ENCODE measurements at places on chromosomes 5 and 9.

GRCh38 chr9:132214027-132214622 lies 52.3 kb downstream of the NTNG2 start:
- DNase-seq: no peak

DNA sequence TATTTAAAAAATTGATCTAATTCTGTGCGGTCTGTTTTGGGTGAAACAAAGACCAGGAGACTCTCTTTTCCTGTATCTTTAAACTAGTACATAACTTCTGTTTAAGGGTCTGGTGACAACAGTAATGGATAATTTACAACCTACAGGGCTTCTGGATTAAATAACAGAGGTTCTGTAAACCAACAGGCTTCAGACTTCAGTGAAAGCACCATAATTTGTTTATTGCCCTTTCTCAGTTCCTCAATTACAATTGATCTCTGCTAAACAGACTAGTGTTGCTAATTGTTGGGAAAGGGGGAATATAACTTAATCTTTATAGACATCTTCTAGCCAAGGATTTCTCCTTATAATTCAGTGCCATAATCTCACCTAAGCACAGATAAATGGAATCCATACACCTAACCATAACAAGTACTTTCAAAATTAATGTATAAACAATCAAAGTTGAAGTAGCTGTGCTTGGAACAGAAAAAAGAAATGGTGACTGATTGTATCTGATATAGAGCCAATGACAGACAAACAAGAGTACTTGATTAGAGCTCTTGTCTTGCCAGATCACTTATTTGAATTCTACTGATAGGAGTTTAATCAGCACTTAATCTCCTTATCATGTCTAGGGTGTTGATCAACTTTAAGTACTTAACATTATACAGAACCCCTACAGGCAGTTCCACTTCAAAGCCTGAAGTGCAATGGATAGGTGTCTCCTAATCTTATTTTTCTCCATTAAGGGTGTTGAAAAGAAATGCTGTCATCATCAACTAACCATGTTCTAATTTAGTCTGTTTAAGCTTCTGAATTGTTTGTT lies 536.0 kb downstream of the NR2F1-AS1 start:
- no peak for DNase-seq

DNA sequence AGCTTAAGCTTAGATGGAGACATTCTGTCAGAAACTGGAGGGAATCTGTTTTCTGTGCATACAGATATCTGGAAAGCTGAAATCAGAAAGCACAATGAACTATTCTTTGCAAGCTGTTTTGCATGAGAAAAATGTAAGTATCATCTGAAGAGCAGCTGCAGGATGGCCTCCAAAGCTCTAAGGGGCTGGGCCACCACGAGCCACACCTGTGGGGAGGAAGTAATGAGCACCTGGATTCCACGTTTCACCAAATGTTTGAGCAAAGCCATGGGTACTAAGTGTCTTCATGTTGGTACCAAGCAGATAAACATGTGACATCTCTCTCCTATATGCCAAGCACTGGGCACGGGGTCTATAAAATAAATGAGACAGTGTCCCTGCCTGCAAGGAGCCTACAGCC lies 199.3 kb downstream of the TTLL11 start:
- no peak for DNase-seq

DNA sequence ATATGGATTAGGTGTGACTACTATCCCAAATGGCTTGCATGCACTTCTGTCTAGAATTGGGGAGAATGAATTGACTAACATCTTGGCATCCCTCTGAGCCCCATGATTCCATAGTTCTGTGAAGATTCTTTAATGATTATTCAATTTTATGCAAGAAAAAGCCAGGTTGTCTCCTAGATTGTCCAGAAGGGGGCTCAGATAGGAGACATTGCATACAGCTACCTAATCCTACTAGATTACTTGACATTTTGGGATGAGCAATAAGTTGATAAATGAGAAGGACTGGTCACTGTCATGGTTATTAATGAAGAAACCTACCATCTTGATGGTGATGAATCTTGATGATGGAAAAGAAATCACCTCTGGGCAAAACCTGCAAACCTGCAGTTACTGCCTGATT lies 117.0 kb downstream of the CARTPT start:
- no peak for DNase-seq

DNA sequence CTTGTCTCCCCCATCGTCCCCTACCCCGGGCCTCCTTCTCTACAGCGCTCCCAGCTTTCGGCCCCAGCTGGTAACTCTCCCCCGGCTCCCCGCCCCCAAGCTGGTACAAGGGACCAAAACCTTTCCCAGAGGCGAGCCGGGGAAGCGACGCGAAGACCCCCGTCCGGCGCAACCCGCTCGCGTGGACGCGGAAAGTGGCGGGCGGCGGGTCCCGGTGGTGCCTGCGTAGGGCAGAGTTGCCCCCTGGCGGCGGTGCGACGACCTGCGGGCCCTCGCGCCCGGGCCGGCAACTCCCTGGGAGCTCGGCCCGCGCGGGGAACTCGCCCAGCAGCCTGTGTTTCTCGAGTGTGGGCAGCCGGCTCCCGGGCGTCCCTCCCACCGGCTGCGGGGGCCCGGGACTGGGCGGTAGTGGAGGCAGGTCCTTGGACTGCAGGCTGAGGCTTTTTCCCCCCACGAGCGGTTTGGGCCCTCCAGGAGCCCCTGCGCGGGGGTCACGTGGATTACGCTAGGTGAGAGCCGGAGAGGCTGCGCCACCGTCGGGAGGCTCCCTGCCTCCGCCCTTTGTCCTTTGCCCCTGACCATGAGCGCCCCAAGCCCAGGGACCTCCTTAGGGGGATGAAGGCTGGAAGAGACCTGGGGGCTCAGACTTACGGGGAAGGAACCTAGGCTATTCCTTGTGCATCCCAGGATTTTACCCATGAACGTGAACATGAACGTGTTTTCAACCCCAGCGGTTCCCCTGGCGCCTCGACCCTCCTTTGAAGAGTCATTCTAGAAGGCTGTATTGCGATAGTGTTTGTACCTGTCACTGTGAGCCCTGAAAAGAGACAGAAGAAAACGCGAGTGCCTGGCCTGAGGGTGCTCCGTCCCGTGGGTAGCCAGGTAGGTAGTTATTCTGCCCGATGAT lies 2.9 kb upstream of the FOXD1 start:
- DNase-seq: no peak

Measured in AML-193 (cell line).